ENCODE measurements at places on chromosomes 4 and X. TPM values are rescaled to one million over a fixed set of nuclear protein-coding genes. Genes with fewer than 3 reads are reported as not detected.

DNA sequence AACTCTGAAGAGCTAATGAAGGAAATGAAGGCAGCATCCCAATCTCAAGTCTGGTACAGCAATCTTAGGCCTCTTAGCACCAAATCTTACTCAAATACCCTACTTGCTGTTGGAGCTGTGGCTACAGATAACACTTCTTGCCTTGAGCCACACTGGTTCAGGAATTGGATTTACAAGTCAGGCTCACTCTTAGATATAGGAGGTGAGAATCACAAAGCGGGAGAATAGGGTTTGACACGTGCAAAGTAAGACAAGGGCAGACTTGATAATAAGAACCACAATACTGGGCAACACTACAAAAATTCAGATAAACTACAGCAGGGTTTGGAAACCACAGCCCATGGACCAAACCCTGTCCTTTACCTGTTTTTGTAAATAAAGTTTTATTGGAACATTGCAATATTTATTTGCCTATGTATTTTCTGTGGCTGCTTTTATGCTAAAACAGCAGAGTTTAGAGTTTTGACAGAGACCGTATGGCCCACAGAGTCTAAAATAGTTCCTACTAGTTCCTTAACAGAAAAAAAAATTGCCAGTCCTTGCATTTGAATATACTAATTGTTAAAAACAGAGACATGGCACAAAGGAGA, 9.3 kb upstream of the CUL4B start:
- no peak overlapping the region for H3K27ac ChIP-seq
- no peak overlapping the region for H3K4me3 ChIP-seq
- DNase-seq: no peak
- no peaks in the 10 kb centered on the region for H3K4me1 ChIP-seq
- no peaks in the 10 kb centered on the region for H3K27me3 ChIP-seq

GABRG1 gene
- not detected for polyA plus RNA-seq

- no peaks in the 10 kb centered on the region for H3K4me1 ChIP-seq
- H3K4me3 ChIP-seq: no peak overlapping the region
- no peak for DNase-seq
- no peaks in the 10 kb centered on the region for H3K27me3 ChIP-seq
Observed at GRCh38 chrX:14697451-14697850, 168.1 kb downstream of the GLRA2 start.

DNA sequence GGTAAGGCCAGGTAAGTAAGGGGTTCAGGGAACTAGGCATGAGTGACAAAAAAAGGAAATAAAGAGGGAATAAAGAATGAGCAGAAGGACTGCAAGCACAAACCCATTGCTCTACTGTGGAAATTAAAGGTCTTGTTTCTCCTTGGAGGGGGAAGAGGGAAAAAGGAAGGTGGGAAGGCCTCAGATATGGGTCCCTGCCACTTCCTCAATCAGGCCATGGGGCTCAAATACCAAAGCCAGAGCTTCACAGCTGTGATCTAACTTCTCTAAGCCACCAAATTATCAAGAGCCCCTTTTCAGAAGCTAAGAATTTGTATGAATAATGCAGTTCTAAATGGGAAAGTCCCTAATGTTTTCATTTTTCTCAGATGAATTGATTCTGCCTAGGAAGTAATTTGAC, 4.7 kb downstream of the USP51 start:
- peaks cover 8% of the 10 kb centered on the region for H3K27me3 ChIP-seq
- H3K4me1 ChIP-seq: peaks cover 5% of the 10 kb centered on the region
- no peak overlapping the region for H3K27ac ChIP-seq
- no peak for DNase-seq
- no peaks in the 10 kb centered on the region for H3K36me3 ChIP-seq

DNA sequence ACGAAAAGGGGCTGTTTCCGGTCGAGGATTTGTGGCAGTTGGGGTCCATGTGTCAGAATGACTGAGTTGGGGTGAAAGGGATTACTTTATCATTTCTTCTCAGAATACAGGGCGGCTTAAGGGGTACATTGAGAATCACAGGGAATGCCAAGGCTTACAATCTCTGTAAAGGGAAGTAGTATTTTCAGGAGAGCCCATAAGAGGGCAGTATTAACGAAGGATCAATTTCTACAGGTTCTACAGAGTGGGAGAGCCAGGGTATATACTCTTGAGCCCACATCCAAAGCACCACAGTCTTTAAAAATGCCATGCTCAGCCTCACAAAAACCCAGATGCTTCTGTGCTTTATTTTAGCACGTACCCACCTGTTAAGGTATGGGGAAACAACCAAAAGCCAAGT, 67.7 kb upstream of the ZXDA start:
- no peak overlapping the region for H3K4me3 ChIP-seq
- DNase-seq: no peak
- H3K36me3 ChIP-seq: no peaks in the 10 kb centered on the region
- no peaks in the 10 kb centered on the region for H3K27me3 ChIP-seq
- H3K27ac ChIP-seq: no peak overlapping the region

DNA sequence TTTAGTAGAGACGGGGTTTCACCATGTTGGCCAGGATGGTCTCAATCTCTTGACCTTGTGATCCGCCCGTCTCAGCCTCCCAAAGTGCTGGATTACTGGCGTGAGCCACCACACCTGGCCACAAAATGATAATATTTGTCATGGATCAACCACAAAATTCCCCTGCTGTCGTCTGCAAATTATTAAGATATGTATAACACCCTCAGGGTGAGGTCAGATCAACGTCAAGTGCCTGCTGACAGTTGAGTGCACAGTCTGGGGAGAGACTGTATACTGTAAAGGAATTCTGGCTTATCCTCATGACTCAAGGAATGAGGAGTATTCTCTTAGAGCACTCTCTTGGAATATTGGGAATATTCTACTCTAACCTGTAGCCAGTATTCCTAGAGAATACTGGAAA, 11.2 kb downstream of the EPGN start:
- H3K36me3 ChIP-seq: no peaks in the 10 kb centered on the region
- H3K4me3 ChIP-seq: no peak overlapping the region
- DNase-seq: no peak
- no peaks in the 10 kb centered on the region for H3K4me1 ChIP-seq
- H3K27ac ChIP-seq: no peak overlapping the region
- peaks cover 14% of the 10 kb centered on the region for H3K27me3 ChIP-seq

GRCh38 chr4:30269850-30270249, 450.3 kb upstream of the PCDH7 start:
- no peak overlapping the region for H3K4me3 ChIP-seq
- no peaks in the 10 kb centered on the region for H3K36me3 ChIP-seq
- H3K27me3 ChIP-seq: no peaks in the 10 kb centered on the region

Data from naive B cell (primary cell).